ENCODE measurements at places on chromosomes 5 and 9.

DNA sequence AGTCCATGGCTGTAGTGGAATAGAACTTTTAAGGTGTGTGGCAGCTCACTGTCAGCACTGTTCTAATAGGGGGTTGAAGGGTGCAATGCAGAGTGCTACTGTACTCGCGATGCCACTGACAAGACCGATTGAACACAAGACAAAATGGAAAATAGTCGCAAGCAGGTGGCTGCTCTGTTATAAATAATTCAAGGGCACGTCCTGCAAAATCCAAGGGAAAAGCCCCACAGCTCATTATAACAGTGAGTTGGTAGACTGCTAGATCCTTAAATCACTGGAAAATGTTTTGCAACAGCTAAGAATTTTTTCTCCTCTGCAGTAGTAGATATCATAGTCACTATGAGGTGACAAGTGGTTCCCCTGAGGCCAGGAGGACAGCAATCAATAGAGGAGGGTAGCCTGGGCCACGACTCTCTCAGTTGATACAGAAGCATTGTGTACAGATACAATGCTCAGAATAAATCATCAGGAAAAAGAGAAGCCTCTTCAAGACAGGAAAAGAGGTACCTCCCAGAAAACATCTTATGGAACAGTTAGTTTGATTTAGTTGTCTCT, 926.3 kb downstream of the TLE4 start:
- DNase-seq, result no peak

GRCh38 chr9:92527291-92527828, 8.4 kb downstream of the ECM2 start:
- DNase-seq, result no peak

GRCh38 chr9:20579524-20580314, 42.6 kb downstream of the MLLT3 start:
- DNase-seq, result peak; percentile 64

DNA sequence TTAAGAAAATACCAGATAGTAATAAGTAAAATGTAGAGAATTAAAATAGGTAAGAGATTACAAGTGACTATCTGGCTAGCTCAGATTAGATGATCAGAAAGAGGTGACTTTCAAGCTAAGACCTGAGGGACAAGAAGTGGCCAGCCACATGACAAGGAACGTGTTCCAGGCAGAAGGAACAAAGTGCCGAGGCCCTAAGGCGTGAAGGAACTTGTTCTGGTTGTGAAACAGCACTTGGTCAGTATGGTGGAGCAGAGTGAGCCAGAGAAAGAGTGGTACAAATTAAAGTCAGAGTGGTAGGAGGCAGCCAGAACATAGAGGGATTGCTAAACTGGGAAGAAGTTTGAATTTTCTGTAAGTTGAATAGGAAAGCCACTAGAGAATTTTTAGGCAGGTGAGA, 73.6 kb downstream of the ADRB2 start:
- no peak for DNase-seq

DNA sequence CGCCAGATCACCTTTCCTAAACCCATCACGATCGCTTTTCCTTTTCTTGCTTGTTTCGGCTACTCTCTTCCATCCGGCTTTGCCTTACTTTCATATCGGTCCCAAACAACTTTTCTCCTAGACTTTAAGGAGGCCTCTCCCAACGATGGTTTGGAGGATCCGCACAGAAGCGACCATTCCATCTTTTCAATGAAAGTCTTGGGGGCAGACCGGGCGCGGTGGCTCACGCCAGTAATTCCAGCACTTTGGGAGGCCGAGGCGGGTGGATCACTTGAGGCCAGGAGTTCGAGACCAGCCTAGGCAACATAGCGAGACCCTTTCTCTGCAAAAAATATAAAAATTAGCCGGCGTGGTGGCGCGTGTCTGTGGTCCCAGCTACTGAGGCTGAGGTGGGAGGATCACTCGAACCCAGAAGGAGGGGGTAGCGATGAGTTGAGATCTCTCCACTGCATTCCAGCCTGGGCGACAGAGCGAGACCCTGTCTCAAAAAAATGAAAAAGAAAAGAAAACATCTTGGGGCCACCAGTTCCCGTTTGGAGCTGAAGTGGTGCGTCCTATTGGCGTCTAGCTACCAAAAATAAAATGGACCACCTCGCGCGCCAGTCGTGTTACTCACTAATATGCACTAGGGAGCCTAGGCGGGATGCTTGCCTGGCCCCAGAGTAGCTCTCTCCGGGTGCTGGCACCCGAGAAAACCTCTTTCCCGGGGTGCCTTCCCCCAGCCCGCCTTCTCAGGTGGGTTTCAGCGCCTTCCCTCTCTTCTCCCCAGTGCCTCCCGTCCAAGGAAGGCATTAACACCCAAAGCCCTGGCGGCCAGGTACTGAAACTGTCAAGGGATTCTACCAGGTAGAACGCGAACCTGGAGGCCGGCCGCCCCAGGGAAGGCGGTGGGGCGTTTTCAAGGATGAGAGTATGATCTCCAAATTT, 800 bp upstream of the AP3B1 start:
- DNase-seq, result peak; percentile 65

GRCh38 chr9:98943682-98944056, at the start of gene COL15A1:
Gene COL15A1 (plus strand): TSS chr9:98943907. CDS start chr9:98944062, 155 bp downstream.
- DNase-seq, result no peak

- peak; percentile 44 for DNase-seq
Measured at GRCh38 chr9:23746317-23746716, 79.7 kb downstream of the ELAVL2 start.

DNA sequence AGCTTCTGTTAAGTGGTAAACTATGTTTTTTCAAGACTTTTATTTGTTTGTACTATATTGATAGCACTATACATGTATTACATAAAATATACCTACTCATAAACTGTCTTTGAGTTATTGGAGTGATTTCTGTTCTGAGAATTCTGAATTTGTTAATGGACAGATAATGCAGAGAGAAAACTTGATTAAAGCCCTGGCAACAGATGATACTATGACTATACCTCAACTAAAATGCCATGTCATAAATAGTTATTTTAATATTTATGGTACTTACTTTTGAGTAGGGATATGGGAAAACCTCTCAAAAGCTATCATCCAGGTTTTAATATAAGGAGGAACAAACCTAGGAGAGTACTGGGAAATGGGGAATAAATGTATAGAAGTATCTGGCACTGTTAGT, 947.2 kb upstream of the ARRDC3 start:
- no peak for DNase-seq

- DNase-seq, result no peak
Measured at GRCh38 chr9:111966124-111966723, 69.6 kb downstream of the UGCG start.

DNA sequence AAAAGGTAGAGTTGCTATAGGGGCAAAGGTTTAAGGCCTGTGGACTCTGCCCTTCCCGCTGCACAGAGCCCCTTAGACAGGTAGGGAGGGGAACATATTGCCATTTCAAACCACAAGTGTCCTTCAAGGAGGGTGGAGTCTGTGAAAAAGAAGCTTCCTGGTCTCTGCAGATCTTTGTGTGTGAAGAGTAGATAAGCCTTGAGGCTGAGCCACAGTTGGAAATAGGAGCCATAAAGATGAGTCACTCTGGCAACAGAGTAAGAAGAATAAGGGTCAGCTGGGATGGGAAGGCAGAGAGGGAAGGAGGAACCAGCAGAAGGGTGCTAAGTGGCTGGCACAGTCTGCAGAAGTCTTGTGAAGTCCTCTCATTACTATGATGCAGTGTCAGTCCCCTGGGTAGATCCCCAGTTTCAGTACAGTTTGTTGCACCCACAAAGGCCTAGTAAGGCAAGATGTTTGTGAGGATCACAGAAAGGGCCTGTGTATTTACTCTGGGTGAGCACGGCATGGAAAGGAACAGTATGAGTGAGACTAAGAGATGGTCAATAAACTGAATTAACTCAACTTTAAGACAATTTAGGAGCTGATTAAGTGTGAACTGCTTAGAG, 18.1 kb downstream of the GRXCR2 start:
- peak; percentile 80 for DNase-seq

- DNase-seq, result no peak
Measured at GRCh38 chr9:135471791-135472640, 7.6 kb upstream of the PPP1R26 start.

DNA sequence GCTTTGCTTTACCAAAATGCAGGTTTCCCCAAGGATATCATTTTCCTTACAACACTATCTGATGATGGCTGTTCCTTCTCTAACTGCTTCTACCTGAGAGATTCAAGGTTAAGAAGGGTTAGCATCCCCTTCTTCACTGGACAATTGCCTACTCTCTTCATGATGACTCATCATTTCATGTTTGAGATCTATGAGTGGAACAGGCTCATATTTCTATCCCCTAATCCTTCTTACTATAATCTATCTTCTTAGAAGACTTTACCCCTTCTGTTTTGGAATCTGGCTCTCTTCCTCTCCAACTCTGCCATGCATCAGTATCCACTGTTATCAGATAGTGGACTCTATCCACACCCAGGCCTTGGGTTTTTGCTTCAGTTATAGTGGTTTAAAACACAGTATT, 54.3 kb downstream of the NR3C1 start:
- no peak for DNase-seq

DNA sequence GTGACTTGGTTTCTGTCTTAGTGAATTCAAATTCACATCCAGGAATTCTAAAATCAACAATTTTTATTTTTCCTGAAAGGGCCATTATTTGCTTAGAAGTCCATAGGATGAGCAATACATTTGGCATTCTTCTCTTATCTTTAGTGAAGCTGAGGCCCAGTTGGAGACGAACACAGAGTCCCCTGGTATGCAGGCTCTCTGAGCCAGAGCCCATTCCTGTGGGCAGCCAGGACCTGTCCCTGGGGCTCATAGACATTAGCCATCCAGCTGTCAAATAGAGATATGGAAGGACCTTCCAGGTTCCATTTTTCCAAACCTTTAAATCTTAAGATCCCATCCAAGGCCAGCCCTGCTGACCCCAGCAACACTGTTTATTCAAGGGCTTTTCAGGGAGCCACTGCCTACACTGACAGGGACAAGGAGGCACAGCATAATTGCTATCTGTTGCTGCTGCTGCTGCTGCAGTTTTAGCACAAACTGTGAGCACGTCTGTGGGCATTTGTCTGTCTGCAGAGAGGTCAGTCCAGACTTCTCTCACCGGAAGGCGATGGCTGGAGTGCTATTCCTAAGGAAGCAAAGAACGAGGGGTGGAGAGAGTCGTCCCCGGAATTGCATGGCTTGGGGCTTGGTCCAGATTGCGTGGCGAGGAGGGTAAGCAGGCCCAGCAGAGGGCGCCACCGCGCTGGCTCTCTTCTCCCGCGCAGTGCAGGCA, 639.0 kb downstream of the CCDC171 start:
- peak; percentile 75 for DNase-seq

DNA sequence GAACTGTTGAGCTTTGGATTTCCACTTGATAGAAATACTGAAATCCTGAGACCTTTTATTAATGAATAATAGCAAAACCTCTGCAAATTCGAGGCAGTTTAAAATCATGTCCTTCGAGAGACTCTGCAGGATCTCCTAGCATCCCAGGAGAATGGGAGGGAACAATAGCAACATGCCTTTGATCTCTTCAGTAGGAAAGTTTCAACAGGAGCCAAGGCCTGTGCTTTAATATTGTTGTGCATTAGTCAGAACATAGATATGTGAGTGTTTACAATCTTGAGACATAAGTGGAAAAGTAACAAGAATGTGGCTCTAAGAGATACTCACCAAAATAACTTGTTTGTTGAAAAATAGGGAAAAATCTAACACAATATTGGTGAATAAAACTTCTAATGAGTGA, 83.3 kb upstream of the LHFPL2 start:
- DNase-seq, result no peak

DNA sequence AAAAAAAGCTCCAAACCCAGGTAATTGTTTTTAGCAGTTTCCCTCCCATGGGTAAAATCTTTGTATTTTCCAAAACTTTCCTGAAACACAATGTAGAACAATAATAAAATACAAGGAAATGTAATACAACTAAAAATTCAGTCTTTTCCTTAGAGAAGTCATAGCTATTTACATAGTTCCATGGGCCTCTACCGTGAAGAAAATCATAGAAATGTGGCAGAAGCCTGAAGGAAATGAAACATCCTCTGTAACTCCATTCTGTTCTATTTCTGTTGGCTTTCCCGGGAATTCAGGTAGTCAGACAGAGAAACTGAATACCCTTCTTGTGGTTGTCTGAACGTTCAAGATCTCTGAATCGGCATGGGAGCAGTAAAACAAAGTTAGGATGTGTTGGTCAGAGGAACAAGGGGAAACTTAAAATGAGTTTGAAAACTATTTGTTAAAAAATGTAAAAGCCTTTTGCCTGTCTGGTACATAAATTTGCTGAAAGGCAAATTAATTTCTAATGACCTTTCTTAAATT, 202.4 kb upstream of the ZNF608 start:
- no peak for DNase-seq

DNA sequence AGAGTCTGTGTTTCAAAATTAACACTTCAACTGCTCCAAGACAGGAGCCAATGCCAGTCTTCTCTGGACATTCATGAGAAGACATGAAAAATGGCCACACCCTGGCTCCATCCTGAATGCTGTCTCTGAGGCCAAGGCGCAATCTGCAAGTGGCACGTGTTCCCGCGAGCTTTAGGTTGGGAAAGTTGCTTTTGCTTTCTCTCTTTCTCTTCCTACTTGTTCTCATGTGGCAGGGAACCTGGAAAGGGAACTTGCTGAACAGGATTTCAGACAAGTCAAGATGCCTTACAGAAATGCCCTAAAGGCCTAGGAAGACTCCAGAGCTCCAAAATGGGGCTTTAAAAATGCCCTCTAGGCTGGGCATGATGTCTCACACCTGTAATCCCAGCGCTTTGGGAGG, 91.9 kb upstream of the OTULINL start:
- no peak for DNase-seq

DNA sequence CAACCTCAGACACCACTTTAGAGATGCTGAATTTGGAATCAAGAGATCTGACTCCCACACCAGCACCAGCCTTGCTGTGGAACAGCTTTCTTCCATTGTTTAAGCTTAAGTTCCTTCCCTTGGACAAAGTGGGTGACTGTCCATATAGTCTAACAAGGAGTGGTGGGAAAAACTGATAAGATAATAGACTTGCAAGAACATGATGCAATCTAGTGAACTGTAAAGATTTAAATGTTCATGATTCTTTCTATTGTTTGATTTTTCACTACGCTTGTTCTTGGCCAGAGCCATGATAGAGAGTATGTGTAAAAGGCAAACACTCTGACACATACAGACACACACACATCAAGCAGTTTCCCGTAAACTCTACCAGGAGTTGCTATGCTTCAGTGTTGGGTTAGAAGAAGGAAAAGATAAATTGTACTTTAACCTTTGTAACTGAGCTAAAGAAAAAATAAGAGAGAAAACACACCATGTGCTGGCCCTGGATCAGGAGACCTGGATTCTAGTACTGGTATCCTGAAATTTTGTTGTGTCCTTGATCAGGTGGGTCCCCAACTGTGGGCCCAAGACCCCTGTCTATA, 94.3 kb downstream of the PAPPA start:
- DNase-seq, result no peak
